Hematopoietic multipotent progenitor cell treated with erythropoietin and hydrocortisone succinate and interleukin-3 and kit ligand, for 6 days (in vitro differentiated cells): ENCODE measurements at places on chromosomes 12 and 14.

GRCh38 chr14:102317564-102318248 lies 1.8 kb upstream of the ZNF839 start:
- DNase-seq = peak; percentile 83

- no peak for DNase-seq
Observed at GRCh38 chr14:51725061-51725460, 73.4 kb downstream of the FRMD6 start.

- peak; percentile 85 for DNase-seq
Observed at GRCh38 chr12:124453419-124454351, 113.7 kb downstream of the NCOR2 start.

DNA sequence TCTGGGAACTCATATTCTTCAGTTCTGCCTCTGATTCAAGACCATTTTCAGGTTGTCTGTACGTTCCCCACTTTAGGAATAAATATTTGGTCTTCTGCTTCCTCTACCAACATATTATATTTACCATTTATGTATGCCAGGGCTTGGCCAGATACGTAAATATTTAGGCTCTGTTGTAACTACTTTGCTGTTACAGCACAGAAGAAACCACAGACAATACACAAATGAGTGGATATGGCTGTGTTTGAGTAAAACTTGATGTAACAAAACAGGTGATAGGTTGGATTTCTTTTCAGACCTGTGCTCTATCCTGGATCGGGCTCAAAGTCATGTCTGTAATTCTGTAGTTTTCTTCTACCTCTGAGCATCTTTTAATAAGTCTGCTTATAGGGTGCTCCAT lies 37.5 kb downstream of the RAP1B start:
- no peak for DNase-seq

- DNase-seq = no peak
Observed at GRCh38 chr12:127548123-127548553, 718.8 kb upstream of the TMEM132C start.

GRCh38 chr14:72503271-72503670 lies 390.6 kb downstream of the DPF3 start:
- DNase-seq = no peak

GRCh38 chr14:102986810-102987579 lies 64.5 kb downstream of the AMN start:
- DNase-seq = no peak

DNA sequence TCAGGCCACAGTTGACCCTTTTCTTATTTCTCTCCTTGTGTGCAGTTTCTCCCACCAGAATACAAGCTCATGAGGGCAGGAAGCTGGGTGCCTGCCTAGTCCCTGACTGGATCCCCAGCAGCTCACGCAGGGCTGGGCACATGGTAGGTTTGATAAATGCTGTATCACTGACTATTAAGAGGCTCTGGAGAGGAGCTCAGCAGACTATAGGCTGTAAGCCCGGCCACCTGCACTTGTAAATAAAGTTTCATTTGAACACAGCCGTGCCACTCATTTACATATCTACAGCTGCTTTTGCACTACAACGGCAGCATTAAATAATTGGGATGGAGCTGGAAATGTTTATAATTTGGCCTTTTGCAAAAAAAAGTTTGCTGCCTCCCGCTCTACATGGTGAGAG lies 32.0 kb downstream of the CHGA start:
- DNase-seq = no peak

DNA sequence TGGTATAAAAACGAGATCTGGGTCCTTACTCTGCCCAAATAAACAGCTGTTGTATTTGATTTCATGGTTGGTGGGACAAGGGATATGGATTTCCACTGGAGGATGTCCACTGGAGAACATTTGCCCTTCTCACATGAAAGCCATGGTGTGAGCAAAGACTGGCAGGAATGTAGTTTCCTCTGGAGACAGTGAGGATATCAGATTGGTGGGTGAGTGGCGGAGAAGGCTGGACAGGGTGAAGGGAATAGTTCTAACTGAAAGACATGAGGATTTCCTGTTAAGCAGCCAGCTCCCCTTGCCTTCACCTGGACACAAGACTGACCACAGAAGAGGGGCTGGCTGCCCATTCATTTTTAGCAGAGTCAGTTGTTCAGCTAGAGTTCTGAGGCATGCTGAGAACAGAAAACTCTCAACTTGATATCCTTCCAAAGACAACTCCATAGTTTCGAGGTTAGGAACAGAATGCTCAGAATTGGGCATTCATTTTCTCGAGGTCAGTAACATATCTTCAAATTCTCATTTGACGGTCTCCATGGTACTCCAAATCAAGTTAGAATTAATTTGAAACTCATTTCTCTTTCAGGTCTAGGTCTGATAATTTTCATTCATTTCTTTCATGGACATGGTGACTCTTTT lies 365.7 kb downstream of the LRIG3 start:
- DNase-seq = no peak

- DNase-seq = no peak
Observed at GRCh38 chr14:90624227-90624626, 192.0 kb downstream of the TTC7B start.

GRCh38 chr12:94545935-94546771 lies 86.5 kb upstream of the CEP83 start:
- peak; percentile 78 for DNase-seq

GRCh38 chr14:104816616-104816884 lies 15.6 kb downstream of the ZBTB42 start:
- no peak for DNase-seq
